Hippocampal formation (tissue), 2 donors: ENCODE measurements at places on chromosomes 6 and 20.
A peak's percentile ranks its signal among the peaks of the same experiment; 100 is the strongest.

DNA sequence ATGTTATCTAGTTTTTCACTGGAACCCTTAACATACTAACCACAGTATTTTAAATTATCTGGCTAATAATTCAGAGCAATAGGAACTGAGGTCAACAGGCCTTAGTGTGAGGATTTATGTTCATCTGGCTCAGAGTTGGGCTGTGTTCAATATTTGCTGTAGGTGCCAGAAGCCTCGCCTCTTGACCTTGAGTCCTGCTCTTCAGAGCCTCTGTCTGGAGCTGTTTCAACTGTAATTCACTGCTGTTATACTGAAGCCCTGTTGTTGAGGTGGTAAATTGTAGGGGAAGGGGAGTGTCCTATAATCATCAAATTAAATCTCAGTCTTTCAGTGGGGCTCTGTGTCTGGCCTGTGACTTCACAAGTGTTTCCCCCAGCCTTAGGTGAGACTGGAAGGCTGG lies 184.4 kb downstream of the CDH26 start:
- DNase-seq: no peak

- no peak for DNase-seq
Observed at GRCh38 chr6:109237077-109237985, 142.0 kb downstream of the CEP57L1 start.

GRCh38 chr20:62914970-62915457 lies 11.3 kb downstream of the DIDO1 start:
- DNase-seq: peak; percentile 27

DNA sequence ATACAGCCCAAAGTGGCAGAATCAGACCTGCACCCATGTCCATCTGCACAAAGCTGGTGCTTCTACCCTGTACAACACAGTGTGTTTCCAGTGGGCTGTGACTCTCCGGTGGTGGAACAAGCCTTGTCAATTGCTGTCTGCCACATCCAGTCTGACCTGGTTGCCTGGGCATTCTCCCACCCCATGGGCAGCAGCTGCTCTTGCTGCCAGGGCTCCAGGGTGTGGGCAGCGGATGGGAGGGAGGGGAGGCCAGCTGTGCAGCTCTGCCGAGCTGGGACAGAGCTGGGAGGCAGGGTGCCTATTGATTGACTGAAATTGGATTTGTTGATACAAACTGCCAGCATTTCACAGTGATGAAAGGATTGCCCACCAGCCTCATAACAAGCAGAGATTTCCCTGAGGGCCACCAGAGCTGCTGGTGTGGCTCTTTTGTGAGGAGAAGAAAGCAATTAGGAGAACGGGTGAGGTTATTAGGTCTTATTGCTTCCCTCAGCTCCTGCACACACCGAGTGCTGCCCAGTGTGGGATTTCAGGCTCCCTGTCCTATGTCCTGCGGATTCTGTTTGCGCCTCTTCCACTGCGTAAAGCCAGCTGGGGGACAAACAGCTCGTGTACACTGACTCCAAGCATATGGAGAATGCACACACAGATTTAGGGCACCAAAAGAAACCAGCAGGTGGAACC lies 150.8 kb downstream of the NRN1 start:
- no peak for DNase-seq

DNA sequence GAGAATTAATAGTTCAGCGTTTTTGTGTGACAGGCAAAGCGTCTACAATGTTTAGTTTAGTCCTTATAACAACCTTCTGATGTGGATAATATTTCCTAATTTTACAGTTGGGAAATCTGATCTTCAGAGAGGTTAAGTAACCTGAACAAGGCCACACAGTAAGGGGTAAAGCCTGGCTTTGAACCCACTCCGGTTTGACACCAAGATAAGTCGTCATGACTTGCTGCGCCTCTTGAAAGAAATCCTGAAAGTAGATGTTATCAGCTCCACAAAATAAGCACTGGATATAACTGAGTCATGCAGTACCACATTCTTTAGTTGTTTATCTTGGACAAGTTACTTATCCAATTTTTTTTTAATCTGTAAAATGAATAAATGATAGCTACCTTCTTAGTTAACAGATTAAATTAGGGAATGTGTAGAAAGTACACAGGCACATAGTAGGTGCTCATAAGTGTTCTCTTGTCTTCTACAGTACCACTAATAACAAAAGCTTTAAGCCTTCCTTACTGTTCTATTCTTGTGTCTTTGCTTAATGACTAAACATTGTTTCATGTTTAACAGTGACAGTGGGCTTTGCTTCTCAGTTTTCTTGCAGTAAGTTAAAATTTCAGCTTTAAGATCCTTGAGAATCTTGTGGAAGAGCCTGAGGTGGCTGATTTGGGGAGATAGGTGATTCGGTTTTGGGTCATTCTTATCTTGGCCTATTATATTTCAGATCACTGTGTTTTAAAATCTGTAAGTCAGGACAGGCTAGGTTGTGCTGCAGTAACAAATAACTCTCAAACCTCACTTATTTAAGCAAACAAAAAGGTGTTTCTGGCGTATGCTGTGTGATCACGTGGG lies 2.1 kb downstream of the HIVEP1 start:
- no peak for DNase-seq

DNA sequence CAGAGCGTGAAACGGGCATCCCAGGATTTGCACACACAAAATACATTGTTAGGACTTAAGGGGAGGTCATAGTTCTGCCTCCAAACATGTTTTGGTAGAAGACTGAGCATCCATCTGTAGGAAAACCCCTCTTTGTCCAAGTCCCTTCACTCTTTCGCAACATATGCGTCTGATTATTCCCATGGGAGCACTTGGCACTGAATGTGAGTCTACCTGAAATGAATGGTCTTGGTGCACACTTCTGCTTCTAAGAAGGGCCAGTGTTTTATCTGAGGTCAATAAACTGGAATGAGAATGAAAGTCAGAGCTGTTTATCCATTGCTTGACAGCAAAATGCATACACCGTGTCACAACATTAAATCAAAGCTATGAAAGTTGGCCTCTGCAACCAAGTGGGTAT lies 33.0 kb downstream of the GJA10 start:
- DNase-seq: no peak

GRCh38 chr6:143952060-143952778 lies 55.8 kb downstream of the PLAGL1 start:
- peak; percentile 44 for DNase-seq

DNA sequence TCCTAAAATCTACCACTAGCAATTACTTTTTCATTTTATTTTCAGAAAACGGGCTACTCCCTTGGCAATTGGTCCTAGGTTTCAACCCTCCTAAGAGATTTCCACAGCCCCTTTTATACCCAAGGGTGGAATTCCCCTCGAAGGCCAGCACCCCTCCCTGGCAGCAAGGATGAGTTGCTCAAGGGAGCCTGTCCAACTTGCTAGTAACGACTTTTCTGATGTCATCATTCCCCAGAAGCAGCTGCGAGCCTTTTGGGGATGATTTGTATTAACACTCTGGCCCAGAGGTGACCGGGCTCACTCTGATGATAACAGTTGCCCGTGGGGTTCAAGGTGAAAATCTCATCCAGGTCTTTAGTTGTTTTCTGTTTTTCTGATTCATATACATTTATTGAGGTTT lies 30.7 kb upstream of the NAA20 start:
- no peak for DNase-seq
